ENCODE measurements at places on chromosomes 16 and 17. TPM values are rescaled to one million over a fixed set of nuclear protein-coding genes. Genes with fewer than 3 reads are reported as not detected.

DNA sequence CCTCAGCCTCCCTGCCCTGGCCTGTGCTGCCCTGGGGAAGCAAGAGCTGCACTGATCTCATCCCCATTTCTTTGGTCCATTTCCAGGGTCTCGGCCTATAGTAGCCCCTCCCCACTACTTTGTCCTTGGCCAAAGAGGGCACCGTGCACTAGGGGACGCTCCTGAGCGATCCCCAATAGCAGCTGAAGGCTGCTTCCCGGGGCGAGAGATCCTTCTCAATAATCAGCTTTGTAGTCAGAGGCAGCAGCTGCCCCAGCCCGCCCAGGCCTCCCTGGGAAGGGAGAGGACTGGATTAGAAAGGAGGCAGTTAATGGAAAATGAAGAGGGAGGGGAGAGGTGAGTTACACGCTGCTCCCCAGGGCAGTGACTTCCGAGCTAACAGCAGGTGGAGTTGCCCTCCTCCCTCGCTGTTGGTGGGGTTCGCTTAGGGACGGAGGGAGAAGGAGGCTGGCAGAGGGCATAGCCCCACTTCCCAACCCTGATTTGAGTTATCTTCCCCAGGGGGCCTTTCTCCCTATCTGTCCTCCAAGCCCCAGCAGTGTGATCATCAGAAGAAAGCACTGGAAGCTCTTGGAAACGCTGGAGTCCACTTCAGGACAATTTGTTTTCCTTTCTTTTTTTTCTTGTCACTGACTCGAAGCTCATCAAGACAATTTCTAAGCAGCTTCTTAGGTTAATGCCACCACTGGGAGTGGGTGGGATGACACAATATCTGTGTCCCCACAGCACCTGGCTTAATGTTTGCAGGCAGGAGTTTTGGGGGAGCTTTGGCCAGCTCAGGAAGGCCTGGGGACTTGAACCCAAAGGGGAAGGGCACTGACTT, 2.6 kb downstream of the MXRA7 start:
- H3K27me3 ChIP-seq: peaks cover 2% of the 10 kb centered on the region
- DNase-seq: no peak
- no peak overlapping the region for H3K4me3 ChIP-seq
- H3K4me1 ChIP-seq: peaks cover 22% of the 10 kb centered on the region

- no peaks in the 10 kb centered on the region for H3K27me3 ChIP-seq
- H3K4me3 ChIP-seq: peak within 1 kb of the TSS; percentile 91
- no peaks in the 10 kb centered on the region for H3K36me3 ChIP-seq
These were observed at the start of gene PTGES3L for GRCh38 chr17:42979511-42980273. Gene PTGES3L, minus strand, starts transcription at chr17:42980080. Its CDS starts 27 bp downstream, at chr17:42980053.

PRCD gene
- 4.7 TPM for polyA plus RNA-seq

HNF1B gene
- 21.5 TPM for polyA plus RNA-seq

PEX12 gene
- 8.1 TPM for polyA plus RNA-seq

GRCh38 chr17:73342050-73342522, 30.3 kb upstream of the CDC42EP4 start:
- H3K36me3 ChIP-seq: no peaks in the 10 kb centered on the region
- DNase-seq: peak; percentile 62
- H3K27me3 ChIP-seq: peaks cover 5% of the 10 kb centered on the region
- no peak overlapping the region for H3K4me3 ChIP-seq
- peak overlapping the region; percentile 42 for H3K27ac ChIP-seq

DNA sequence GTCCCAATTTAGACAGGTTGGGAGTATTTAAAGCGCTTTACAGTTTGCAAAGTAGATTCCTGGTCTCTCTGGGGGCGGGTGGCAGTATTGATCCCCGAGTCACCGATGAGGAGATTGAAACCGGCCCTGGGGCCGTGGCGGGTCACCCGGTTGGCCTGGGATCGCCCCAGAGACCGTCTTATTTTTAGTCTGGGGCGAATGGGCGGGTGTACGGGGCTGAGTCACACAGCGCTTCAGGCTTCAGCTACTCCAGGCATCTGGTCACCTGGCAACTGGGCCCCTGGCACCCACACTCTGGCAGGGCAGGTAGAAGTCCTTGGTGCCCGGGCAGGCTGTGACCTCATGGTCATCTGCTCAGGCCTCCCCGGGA, 669 bp downstream of the MIEF2 start:
- peak overlapping the region; percentile 76 for H3K27ac ChIP-seq
- DNase-seq: peak; percentile 55
- H3K4me3 ChIP-seq: peak overlapping the region; percentile 92
- H3K36me3 ChIP-seq: peaks cover 37% of the 10 kb centered on the region
- peaks cover 36% of the 10 kb centered on the region for H3K4me1 ChIP-seq
- no peaks in the 10 kb centered on the region for H3K27me3 ChIP-seq

GRCh38 chr17:77635176-77635575, 323.3 kb upstream of the TNRC6C start:
- no peak overlapping the region for H3K4me3 ChIP-seq
- no peak for DNase-seq
- no peaks in the 10 kb centered on the region for H3K36me3 ChIP-seq
- H3K27me3 ChIP-seq: peaks cover 32% of the 10 kb centered on the region
- no peaks in the 10 kb centered on the region for H3K4me1 ChIP-seq

DNA sequence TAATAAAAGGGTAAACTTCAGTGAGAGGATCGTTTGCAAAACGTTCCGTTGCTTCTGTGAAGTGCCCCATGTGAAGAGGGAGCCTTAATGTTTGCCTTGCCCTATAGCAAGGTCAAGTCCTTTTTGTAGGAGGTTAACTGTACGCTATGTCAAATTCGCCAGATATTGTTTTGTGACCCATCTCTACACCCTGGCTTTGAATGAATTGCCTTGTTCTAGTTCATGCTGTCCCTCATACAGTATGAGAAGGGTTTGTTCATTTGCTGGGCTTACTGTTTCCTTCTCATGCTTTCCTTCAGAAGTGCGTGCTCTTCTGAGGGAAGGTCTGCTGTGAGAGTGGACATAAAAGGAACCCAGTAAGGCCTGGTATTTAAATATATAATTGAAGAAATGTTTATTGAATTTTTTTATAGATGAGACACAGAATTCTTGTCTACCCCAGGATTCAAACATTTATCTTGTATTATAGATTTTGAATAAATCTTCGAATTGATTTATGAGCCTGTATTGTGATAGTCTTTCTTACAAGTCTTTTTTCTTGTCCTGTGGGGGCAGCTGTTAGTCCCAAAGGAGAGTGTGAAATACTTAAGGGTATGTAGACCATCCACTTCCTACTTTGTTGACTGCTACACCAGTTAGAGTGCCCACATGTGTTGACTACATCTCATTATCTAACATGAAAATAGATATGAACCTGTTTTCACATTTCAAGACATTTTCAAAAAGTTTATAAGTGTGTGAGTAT, 1.7 kb downstream of the MAP3K3 start:
- DNase-seq: no peak
- no peak overlapping the region for H3K27ac ChIP-seq
- no peaks in the 10 kb centered on the region for H3K36me3 ChIP-seq

GRCh38 chr17:37489197-37490001, at the start of gene DUSP14:
Gene DUSP14, plus strand, starts transcription at chr17:37489891. Its CDS starts 22,382 bp downstream, at chr17:37512273.
- H3K27me3 ChIP-seq: no peaks in the 10 kb centered on the region
- H3K4me1 ChIP-seq: peaks cover 16% of the 10 kb centered on the region
- H3K27ac ChIP-seq: peak within 1 kb of the TSS; percentile 85
- peak within 1 kb of the TSS; percentile 66 for H3K4me3 ChIP-seq
- no peaks in the 10 kb centered on the region for H3K36me3 ChIP-seq
- DNase-seq: peak; percentile 91

- no peak overlapping the region for H3K4me3 ChIP-seq
- H3K27me3 ChIP-seq: no peaks in the 10 kb centered on the region
- no peak overlapping the region for H3K27ac ChIP-seq
- DNase-seq: no peak
- no peaks in the 10 kb centered on the region for H3K4me1 ChIP-seq
- H3K36me3 ChIP-seq: no peaks in the 10 kb centered on the region
These were observed 308.2 kb upstream of the GOT2 start for GRCh38 chr16:59042301-59042700.

DNA sequence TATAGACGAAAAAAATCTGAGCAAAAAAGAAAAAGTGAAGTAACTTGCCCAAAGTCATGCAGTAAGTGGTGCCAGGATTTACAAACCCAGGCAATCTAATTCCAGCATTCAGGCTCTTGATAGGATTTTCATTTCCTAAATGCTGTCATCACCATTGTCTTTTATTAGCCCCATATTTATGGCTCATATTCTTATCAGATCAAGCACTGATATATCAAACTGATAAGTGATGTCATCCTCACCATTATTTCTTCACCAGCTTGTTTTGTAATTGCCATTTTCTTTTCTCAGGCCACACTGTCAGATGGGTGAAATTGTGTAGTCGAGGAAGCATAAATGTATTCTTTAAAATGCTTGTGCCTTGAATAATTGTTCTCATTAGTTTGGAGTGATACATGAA, 1.3 kb downstream of the RAD51C start:
- H3K4me3 ChIP-seq: no peak overlapping the region
- no peak overlapping the region for H3K27ac ChIP-seq
- no peaks in the 10 kb centered on the region for H3K27me3 ChIP-seq
- H3K36me3 ChIP-seq: no peaks in the 10 kb centered on the region
